Kidney (tissue), 22 donors: ENCODE measurements at places on chromosomes 2 and 18.

GRCh38 chr2:240611601-240612210 is 13.6 kb upstream of the GPR35 start:
- no peak for DNase-seq

GRCh38 chr2:238929242-238930081 is 81.6 kb downstream of the TWIST2 start:
- no peak for DNase-seq

- DNase-seq, result no peak
Measured at GRCh38 chr2:143635936-143636335, 506.7 kb downstream of the ARHGAP15 start.

DNA sequence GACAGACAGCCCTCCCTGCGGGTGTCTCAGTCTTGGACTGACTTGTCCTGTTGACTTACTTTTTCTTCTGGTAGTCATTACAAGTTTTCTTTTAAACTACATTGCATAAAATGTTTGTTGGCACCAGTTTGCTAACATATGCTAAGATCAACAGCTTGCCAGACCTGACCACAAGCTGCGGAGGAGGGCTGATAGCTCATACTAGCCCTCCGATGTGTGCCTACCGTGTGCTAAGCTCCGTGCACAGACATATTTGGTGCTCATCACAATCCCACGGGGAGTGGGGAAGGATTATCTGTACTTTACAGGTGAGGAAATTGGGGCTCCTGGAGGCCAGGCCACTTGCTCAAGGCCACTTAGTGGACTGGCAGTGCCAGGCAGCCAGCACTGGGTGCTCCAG is 72.8 kb upstream of the YPEL5 start:
- DNase-seq, result no peak

DNA sequence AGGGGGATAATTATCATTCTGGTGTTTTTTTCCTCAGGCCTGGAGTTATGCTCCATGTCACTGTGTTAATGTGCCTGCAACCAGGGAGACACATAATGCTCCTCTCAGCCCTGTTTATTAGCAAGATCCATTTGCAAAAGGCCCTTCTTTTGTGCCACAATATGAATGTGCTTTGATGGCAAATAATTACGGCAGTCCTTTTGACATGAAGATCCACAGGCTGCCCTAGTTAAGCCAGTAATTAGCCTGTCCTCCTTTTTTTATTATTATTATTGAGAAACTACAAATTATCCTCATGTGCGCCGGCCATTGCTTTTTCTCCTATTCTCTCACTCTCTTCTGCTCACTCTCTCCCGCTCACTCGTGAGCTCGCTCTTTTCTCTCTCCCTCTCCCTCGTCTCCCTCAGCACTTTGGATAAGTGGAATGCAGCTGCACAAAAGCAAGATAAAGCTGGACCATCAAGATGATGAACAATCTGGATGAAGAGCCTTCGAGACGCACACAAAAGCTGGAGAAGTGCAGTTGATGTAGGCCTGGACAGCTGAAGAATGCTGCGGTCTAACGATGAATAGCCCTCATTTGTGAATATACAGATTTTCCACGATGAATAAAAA is 762.3 kb downstream of the BCL11A start:
- no peak for DNase-seq
